ACHN (cell line): ENCODE measurements at places on chromosomes 4 and X.

- no peak for DNase-seq
Observed at GRCh38 chrX:153731117-153731844, 6.6 kb downstream of the ABCD1 start.

DNA sequence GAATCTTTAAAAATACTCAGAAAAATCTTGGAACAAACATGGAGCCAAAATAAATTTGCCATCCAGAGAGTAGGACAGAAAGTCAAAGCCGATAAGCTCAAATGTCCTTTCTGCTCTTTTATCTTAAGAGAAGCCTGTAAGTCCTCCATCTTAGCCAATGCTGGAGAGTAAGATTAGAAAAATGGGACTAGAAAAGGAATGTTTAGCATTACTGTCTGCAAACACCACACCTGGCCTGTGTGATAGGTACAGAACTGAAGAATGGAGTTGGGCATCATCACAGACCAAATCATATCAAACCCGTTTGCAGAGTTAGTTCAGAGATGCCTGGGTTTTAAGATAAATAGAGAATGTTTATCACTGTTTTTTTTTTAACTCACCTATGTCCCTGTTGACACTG lies 10.5 kb upstream of the SLC39A8 start:
- no peak for DNase-seq

- no peak for DNase-seq
Observed at GRCh38 chrX:23959781-23960180, 52.0 kb downstream of the CXorf58 start.

DNA sequence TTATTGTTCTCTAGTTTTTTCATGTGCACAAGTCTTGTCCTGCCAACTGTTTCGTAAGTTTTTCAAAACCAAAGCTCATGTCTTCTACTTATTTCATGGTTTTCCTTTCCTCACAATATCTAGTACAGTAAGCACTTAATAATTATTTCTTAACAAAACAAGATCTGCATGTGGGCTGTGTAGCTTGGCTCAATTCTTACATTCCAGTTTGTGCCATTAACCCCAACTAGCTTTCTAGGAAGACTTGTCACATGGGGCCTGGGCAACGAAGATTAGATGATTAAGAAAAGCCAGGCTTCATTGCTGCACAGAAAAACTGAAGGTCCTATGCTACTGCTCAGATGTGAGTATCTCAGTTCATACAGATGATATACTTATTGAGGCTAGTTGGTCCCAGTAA lies 155.3 kb upstream of the TEX13A start:
- no peak for DNase-seq

GRCh38 chrX:19479458-19479857 lies 35.9 kb downstream of the MAP3K15 start:
- no peak for DNase-seq

GRCh38 chrX:71489540-71489939 lies 43.4 kb upstream of the OGT start:
- DNase-seq = no peak

- no peak for DNase-seq
Observed at GRCh38 chr4:87608229-87608628, at the start of gene DSPP. TSS of gene DSPP (plus strand) at chr4:87608529. CDS start at chr4:87610909, 2,380 bp downstream.

GRCh38 chr4:65865489-65865888 lies 195.2 kb upstream of the EPHA5 start:
- DNase-seq = peak; percentile 32

- DNase-seq = no peak
Observed at GRCh38 chr4:16583764-16584163, 314.7 kb downstream of the LDB2 start.

DNA sequence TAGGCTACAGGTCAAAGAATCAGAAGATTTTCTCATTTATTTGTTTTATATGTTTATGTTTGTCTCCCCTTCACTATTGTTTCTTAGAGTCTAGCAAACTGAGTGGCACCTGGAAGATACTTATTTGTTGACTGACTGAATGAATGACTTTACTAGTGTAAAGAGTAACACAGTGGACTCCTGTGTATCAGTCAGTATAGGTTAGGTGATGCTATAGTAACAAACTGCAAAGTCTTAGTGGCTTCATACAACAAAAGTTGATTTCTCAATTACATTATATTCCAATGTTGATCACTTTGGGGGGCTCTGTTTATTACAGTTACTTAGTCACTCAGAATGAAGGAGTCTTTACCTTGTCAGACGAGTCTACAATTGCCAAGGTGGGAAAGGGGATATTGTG lies 76.6 kb downstream of the DCK start:
- DNase-seq = no peak

GRCh38 chrX:2697741-2698299 lies 6.7 kb downstream of the CD99 start:
- no peak for DNase-seq

DNA sequence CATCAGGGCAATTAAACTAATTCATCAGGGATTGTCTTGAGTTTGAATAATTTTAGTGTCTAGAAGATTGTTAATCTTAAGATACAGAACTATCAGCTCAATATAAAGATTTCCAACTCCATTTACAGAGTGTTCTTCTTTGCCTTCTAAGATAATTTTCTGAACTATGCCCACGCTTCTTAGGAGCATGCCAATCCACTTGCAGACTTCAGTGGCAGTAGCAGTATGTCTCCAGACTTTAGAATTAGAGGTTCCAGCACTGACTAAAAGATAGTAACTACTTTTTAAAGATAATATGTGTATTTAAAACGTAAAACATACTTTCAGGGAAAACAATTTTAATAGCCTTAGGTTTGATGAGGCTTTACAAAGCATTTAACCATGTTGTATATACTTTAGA lies 34.2 kb upstream of the GALNT7 start:
- DNase-seq = no peak
